ENCODE measurements at places on chromosomes 1 and 21.

GRCh38 chr1:164774413-164774812 lies 215.4 kb downstream of the PBX1 start:
- no peak for DNase-seq

DNA sequence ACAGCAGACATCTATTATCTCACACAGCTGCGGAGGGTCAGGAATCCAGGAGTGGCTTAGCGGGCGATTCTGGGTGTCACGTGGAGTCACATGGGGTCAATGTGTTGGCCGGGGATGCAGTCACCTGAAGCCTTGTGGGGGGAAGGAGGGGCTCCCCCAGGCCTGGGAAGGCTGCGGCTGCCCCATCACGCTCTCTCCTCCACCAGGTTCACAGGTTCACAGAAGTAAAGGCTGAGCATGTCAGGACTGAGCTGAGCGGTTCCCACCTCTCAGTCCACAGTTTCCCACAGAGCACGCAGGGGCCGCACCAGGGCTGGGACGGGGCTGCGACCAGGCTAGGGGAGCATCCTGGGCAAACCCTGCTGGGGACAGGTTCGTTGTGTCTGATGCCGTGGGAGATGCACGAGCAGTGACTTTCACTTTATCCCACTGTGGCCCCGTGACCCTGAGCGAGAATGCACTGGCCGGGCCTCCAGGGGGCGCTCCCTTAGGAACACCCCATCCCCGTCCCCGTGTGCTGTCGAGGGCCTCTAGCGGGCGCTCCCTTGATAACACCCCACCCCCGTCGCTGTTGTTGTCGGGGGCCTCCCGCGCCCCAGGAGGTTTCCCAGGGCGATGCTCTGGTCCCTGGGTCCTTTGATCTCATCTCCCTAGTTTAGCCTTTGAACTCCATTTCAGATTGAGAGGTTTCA lies 73.2 kb upstream of the TRAPPC10 start:
- DNase-seq: peak; percentile 86

- DNase-seq: no peak
Measured at GRCh38 chr1:53543778-53544695, 84.8 kb downstream of the DMRTB1 start.

DNA sequence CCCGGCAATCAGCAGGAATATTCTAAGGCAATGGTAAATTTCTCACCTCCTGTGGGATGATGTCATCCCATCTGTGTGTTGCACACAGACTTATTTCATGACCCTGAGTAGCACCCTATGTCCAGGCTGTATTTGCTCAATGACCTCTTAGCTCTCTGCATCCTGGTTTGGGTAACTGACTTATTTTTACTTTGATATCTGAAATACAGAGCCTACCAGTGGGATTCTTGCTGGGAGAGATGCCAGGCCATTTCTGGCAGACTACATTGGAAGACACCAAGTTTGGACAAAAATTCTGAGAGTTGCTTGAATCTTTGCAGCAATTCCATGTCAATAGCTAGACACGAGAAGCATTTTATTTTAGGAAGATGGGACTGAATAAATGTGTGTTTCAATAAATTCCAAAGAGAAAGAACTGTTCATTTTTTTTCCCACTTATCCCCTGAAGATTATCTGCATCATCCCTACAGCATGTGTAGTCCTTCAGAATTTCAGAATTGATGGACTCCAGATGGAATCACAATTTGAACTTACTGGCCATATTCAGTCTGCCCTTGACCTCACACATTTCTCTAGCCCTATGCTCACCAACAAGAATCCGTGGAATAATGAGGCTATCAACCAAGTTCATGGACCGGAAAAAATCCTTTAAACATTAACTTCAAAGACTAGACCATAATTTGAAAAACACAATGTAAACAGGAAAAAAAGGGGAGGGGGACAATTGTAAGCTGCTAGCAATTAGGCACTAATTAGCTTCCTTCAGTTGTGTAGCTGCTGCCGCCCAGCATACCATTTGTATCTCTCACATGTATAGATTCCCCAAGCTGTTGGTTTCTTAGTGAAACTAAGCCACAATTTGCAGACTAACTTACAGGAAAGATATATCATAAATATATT lies 226.5 kb downstream of the HMCN1 start:
- DNase-seq: no peak

DNA sequence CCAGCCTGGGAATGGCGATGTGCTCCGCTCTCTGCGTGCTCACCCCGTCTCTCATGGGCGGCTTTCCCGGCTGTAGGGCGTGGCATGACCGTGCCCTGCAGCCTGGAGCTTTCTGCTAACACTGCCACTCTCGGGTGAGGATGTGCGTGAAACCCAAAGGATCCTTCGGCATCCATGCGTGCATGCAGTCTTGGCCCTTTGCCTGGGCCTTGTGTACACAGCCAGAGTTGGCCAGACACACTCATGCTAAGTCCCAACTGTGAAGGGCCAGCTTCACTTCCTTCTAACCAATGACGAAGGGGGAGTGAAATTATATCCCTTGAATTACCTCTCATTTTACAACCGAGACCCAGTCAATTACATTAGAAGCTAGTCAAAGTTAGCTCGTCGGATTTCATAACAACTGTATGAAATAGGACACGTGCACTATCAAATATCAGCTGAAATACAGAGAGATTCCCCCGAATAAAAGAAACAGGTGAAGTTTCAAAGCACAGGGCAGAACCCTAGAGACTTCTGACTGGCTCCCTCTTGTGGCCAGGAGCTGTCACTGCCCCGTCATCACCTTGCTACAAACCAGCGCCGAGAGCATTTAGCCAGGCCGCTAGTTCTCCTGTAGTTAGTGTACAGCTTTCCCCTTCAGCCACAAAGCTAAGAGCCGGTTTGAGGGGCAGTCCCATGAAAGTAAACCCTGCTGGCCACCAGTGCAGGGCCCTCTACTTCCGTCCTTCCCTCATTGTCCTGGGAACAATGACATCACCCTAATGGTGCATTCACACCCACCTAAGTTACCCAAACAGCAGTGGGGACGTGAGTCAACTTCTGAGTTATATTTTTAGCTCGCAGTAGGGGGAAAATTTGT lies 63.4 kb upstream of the COA6 start:
- DNase-seq: peak; percentile 61

DNA sequence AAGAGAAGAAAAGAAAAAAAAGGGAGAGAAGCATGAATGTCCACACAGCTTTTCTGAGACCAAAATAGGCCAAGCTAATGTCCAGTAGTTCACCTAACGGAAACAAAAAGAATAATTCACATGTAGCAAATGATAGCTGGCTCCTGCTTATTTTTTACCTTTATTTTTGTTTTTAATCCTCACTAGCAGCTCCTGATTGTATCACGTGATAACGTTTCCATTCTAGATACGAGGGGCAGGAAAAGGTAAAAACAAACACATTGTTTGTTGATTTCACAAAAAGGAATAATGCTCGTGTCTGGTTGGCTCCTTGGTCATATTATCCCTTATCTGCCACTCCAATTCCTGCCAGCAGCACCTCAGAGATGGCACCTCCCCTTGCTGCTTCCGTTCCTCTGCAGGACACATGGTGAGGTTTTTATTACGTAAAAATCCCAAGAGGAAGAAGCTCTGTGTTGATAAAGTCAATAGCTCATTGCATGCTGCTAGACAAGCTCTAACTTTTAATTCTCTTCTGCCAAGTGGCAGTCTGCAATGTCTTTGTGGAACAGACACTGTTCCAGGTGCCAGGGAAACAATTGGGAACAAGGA lies 201.7 kb downstream of the CRB1 start:
- DNase-seq: no peak

DNA sequence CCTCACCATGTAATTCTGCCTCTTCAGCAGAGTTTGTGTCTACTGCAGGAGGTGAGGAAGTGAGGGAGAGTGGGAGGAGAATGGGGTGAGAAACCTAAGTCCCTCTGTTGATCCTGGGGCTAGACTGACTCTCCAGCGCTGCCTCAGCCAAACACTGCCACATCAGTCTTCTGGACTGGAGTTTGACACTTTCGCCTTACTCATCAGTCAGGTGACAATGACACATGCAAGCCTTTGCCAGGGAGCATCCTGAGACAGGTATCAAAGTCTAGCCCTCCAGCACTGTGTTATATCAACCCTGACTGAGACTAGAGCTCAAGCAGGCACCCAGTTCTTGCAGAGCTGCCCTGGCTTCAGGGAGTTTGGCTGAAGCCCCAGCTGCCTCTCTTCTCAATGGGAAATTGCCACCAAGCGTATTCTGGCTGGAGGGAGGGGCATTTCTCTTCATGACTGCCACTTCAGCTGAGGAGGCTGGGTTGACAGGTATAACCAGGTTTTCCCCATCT lies 33.3 kb upstream of the SUCO start:
- DNase-seq: no peak

DNA sequence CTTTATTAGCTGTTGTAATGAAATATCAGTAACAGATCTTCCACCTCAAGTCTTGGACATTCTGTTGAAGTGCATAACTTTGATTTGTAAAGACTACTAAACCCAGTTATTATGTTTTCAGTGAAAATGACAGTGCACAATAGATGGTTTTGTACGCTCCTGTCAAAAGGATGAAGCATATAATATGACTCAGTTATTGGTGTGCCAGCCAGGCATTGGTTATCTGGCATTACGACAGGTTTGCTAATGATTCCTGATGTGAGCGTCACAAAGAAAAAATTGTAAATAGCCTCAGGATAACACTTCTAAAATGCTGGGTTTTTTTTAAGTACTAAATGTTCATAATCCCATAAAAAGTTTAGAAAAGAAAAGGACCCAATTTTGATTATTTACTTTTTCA lies 147.9 kb downstream of the MAGI3 start:
- no peak for DNase-seq

GRCh38 chr1:54884135-54884586 lies 2.8 kb downstream of the DHCR24 start:
- DNase-seq: no peak

GRCh38 chr1:73310797-73311381 lies 887.1 kb downstream of the LRRIQ3 start:
- DNase-seq: no peak

DNA sequence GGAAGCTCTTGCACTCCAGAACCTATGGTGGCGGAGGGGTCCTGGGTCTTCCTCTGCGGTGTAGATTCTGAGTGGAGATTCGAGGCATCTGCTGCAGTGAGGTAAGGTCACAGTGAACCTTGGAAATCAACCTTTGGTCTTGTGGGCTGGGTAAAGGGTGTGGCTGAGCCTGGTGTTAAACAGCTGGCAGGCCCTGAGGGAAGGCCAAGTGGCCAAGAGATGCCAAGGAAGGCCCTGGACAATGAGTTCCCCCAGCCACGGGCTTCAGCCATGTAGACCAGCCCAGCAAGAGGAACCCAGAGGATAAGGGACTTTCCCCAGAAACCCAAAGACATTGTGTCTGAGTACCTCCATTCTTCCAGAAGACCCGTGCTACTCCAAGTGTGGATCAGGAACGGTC lies 137.2 kb upstream of the ETS2 start:
- DNase-seq: no peak

DNA sequence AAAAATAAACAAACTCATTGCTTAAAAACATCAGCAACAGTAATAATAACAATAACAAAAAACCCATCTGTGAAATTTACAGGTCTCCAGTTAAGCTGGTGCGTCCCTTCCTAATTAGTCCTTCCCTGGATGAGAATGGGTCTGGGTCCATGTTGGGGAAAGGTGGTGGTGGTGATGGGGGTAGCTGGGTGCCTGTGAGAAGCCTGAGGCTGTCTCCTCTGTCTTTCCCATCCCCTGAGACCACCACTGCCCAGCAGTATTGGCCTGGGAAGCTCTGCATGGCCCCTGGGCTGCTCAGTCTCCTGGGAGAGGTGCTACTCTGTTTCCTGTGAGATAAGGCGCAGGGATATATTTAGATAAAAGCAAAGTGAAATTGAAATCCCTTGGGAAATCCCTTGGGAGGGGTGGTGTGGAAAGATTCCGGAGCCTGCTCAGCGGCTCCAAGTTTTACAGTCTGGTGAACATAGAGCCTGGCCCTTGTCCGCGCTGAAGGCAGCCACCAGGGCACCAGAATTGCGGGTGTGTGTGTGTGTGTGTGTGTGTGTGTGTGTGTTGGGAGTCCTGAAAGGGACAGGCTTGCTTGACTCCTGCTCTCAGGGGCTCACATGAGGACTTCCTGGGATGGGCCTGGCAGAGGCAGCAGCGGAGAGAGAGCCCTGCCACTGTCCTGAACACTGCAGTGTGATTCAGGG lies 150.2 kb downstream of the FOXD2 start:
- no peak for DNase-seq

DNA sequence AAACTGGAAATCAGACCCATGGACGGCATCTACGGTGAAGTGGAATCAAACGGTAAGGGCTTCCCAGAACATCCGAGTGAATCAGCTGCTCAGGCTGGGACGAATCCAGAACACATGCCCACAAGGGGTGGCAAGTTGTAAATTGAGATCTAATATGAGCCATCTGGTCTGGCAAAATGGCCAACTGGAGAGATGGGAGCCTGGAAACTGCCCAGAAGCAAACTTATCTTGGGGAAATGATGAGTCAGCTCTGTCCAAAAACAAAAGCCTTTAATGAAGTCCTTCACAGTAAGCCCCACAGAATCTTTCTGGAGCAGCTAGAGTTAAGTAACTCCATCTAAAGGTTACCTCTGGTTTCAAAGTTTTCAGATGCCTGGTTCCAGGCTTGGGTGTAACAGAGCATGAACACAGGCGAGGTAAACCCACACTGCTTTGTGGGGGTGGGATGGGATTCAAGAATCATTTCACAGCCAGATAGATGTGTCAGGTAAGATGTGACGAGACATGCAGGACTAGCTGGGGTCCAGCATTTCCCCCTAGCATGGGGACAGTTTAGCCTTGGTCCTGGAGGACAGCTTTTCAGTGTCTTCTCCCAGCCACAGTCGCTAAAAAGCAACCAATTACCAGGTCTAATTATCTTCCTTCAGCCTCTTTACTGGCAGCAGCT lies 10.5 kb upstream of the SRP9 start:
- no peak for DNase-seq

GRCh38 chr1:236151739-236152424 lies 9.5 kb downstream of the GPR137B start:
- no peak for DNase-seq

DNA sequence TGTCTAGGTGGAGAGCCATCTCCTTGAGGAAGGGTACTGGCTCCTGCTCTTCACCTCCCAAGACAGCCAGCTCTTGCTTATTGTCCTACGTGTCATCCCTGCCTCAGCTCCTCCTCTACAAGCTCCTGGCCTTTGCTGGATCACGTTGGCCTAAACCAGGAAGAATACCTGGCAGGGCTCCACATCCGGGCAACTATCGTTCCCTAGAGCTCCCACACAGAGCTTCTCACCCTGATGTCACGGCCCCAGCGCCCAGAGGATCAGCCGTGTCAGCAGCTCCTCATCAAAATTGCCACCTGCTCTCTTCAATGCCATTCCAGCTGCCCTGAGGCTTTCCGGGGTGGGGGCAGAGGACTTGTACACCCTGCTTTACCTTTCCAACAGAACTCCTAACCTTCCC lies 1.9 kb upstream of the TPM3 start:
- no peak for DNase-seq

DNA sequence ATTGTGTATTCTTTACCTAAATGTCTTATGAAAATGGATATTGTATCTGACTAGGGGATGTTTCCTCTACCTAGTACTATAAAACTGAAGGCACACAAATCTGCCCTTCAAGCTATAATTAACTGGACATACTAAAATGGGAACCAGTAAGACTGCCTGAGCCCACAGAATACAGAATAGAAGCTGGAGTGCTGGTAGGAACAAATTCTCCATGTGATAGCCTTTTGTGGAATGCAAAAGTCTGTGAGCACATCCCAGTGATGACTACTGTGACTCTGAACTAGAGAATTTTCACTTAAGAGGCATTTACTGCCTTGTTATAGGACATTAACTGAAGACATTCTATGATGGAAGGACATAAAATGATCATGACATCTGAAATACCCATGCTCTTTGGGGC lies 30.3 kb downstream of the KIFAP3 start:
- no peak for DNase-seq

GRCh38 chr1:115522386-115522785 lies 119.4 kb upstream of the VANGL1 start:
- DNase-seq: no peak

All from stimulated activated CD4-positive, alpha-beta T cell treated with anti-CD3 and anti-CD28 coated beads, Interleukin-1b, Interleukin-23, amount 100 ng/mL, for 4 hours (primary cell).